ENCODE measurements at places on chromosomes 3 and 15.

- no peak for DNase-seq
Measured at GRCh38 chr3:20230954-20231353, 44.9 kb upstream of the SGO1 start.

GRCh38 chr3:138234401-138235179 lies 47.5 kb downstream of the ARMC8 start:
- DNase-seq: no peak

- no peak for DNase-seq
Measured at GRCh38 chr15:40006646-40007045, 32.3 kb downstream of the SRP14 start.

DNA sequence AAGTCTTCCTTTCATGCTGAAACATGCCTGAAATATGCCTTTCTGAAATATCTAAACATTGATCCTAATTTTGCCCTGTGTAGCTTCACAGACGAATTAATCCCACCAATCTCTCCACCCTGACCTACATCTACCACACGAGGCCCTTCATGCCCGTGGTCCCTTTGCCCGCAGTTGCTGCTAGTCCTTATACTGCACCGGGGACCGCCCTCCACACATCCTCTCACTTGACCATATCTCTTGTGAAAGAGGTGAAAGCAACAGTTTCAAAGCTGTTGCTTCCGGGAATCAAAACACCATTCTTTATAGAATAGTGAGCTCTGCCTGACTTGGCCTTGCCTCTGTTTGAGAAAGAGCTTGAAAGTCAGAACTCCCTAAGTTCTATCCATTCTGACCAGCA lies 499.5 kb downstream of the NTRK3 start:
- no peak for DNase-seq

GRCh38 chr15:88255484-88256278 lies 858 bp downstream of the NTRK3 start:
- peak; percentile 19 for DNase-seq

- DNase-seq: no peak
Measured at GRCh38 chr15:35616498-35617271, 70.7 kb upstream of the DPH6 start.

DNA sequence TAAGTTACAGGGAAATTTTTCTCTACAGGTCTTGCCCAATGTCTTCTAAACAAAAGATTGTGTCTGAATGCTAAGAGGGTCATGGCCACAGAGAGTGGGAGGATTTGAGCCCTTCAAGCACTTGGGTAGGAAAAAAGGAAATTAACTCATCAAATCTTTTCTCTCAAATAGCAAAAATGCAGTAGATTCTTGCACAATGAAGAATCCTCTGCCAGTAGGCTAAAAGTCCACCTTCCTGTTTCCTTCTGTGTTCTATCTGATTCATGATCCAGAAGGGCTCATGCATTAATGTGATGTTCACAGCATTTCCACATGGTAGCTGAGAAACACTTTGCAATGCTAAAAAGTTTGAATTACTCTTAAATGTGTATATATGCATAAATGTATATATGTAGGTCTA lies 177.1 kb downstream of the CD47 start:
- DNase-seq: no peak

DNA sequence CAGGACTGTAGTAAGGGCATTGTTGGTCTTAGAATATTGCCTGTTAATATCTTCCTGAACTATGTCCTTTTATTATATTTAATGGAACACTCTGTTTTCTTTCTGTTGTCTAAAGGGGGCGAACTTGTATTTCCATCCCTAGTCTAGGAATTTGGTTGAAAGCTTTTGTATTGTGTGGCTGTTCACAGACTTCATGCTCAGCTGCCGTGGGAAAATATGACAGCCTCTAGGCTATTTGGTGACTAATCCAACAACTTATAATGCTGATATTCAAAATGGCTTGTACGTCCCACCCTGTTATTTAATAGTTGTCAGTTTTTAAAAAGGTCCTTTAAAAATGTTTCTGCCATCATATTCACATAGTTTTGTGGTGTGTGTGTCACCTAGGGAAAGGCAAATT lies 202.6 kb downstream of the KLHL25 start:
- DNase-seq: no peak

GRCh38 chr15:93515256-93516051 lies 426.4 kb upstream of the RGMA start:
- peak; percentile 52 for DNase-seq

DNA sequence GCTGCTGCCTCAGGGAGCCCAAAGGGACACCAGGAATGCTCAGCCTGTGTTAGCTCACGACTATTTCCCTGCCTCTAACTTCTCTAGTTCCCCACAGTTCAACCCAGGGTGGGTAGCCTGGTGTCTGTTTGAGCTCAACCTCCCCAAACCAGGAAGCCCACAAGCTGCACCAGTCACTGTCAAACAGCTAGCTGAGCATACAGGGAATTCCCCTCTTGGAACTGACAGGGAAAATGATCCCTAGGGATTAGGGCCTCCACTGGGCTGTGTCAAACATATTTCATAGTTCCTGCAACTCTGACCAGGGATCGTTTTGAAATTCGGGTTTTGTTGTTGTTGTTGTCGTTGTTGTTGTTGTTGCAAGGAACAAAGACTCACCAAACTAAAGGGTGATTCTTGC lies 147.1 kb upstream of the ICE2 start:
- DNase-seq: no peak

DNA sequence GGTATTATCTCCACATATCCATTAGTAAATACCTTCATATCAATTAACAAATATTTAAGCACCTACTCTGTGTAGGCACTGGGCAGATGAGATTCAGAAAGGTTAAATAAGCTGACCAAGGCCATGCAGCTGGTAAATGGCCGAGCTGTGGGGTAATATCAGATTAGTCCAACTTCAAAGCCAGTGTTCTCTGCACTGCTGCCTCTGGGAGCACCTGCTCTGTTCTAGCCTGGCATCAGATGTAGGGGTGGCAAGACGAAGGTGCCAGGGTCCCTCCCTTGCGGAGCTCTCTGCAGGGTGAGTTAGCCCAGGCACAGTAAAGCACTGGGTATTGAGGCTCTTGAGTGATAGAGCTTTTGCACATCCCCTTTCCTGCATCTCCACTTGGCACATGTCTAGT lies 5.5 kb downstream of the TATDN2 start:
- no peak for DNase-seq

- no peak for DNase-seq
Measured at GRCh38 chr15:31367021-31367729, 40.5 kb downstream of the KLF13 start.

- no peak for DNase-seq
Measured at GRCh38 chr3:194168994-194169393, 33.0 kb downstream of the HES1 start.

DNA sequence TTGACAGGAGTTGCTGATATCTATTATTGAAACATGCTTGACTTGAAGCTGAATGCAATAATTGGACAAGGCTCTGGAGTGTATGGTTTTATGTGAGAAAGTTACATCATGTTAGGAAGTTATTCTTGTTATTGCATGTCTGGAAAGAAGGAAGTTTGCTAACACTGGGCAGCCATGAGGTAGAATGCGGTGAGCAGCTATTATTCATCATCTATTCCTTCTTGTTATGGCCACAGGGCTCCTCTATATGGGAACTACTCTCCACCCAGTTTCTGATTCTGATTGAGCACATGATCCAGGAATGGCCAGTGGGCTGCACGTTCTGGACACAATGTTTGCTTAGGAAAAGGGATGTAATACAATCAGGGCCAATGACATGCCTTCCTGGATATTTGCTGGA lies 37.8 kb upstream of the SCN5A start:
- no peak for DNase-seq

- no peak for DNase-seq
Measured at GRCh38 chr15:61479613-61480012, 250.5 kb upstream of the RORA start.

DNA sequence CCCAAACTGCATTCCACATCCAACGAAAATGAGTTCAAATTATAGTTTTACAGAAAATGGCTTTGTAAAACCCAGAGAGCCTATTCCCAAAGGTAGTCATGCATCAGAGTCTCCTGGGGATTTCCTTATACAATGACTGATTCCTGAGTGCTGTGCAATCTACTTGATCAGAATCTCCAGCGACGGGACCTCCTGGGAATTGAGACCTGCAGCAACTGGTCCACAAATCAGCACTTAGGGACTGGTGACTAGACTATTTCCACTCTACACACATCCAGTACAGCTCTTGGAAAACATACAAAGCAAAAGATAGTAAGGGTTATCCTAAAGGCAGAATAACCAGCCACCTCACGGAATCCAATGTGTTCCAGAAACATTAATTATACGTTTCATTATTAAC lies 871.0 kb upstream of the CFAP20DC start:
- DNase-seq: no peak

DNA sequence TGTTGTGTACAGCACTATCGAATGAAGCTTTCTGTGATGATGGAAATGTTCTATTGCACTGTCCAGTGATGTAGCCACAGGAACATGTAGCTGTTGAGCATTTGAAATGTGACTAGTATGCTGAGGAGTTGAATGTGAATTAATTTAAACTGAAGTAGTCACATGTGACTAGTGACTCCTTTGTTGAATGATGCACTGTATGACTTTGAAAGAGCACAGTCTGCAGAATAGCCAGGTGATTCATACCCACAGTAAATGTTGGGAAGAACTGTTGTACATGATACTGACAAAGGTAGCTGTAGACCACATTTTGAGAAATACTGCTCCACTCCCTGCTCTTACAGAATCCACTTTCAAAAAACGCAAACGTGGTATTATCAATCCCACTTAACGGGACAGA lies 34.0 kb upstream of the ACTL6A start:
- no peak for DNase-seq

DNA sequence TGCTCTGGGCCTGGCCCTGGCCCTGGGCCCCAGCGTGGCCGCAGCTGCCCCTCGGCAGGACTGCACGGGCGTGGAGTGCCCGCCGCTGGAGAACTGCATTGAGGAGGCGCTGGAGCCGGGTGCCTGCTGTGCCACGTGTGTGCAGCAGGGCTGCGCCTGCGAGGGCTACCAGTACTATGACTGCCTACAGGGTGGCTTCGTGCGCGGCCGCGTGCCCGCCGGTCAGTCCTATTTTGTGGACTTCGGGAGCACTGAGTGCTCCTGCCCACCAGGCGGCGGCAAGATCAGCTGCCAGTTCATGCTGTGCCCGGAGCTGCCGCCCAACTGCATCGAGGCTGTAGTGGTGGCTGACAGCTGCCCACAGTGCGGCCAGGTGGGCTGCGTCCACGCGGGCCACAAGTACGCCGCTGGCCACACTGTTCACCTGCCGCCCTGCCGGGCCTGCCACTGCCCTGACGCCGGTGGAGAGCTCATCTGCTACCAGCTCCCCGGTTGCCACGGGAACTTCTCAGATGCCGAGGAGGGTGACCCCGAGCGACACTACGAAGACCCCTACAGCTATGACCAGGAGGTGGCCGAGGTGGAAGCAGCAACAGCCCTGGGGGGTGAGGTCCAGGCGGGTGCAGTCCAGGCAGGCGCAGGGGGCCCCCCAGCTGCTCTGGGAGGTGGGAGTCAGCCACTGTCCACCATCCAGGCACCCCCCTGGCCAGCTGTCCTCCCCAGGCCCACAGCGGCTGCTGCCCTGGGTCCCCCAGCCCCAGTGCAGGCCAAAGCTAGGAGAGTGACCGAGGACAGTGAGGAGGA lies 21.7 kb downstream of the FBLN2 start:
- DNase-seq: no peak

DNA sequence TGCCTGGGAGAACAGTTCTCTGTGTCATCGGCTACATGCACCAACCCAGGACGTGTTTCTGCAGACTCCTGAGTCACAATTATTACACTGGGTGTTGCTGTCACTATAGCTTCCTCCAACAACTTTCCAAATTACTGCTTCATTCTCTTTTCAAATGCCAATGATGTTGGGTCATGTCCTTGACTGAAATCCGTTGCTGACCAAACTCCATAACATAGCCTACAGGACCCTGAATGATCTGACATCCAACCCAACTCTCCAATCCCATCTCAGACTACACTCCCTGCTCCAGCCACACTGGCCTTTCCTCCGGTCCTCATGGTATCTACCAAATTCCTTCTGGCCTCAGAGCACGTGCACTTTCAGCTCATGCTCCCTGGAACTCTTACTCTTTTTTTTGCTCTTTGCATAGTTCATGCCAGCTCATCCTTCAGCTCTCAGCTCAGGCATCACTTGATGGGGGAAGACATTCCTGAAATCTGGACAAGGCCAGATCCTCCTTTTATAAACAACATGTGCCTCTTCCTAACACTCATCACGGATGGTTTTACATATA lies 108.8 kb upstream of the PTPRG start:
- no peak for DNase-seq

- DNase-seq: no peak
Measured at GRCh38 chr3:138944929-138945708, 1.8 kb downstream of the FOXL2 start.

DNA sequence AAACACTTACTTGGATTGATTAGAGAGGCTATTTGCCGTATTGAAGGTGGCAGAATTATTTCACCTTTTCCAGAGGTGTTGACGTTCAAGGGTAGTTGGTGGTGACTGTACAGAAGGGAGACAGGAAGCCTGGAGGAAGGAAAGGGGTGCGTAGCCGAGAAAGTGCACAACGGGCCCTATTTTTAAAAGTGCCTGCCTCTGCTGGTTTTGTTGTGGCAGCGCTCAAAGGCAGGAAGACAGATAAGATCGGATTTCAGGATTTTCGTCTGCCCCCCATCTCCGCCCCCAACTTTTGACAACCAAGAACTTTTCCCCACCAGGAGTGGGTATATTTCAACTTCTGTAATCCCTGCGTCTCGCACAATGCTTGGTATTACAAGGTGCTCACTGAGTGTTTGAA lies 38.5 kb downstream of the SMAD3 start:
- DNase-seq: no peak

- no peak for DNase-seq
Measured at GRCh38 chr15:95138604-95139270, 907.4 kb downstream of the MCTP2 start.

DNA sequence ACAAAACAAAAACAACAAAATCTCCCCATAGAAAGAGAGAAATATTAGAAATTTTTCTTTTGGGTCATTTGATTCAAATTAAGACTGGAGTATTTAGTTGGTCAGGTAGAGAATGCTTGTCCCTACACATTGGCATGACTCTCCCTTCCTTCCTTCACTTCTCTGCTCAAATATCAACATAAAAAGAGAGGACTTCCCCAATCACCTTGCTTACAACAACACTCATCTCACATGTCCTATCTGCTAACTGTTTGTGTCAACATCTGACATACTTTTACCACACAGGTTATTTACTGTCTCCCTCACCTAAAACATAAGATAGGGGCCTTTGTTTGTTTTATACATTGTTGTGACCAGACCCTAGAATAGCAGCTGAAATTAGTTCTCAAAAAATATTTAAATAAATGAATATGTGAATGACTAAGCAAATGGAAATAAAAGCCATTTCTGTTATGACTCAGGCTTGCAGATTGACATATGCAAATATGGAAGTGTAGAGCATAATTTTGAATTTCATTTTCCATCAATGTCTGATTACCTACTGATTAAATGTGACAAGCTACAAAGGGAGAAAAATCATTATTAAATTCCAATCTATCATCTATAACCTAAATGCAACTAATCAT lies 304.8 kb downstream of the CTNNB1 start:
- no peak for DNase-seq

GRCh38 chr3:141840737-141841544 lies 35.5 kb upstream of the ATP1B3 start:
- DNase-seq: no peak

- no peak for DNase-seq
Measured at GRCh38 chr3:13927295-13927694, 47.4 kb upstream of the WNT7A start.
